H7 (cell line): ENCODE measurements at places on chromosomes 2 and 18. TPM values are rescaled to one million over a fixed set of nuclear protein-coding genes. Genes with fewer than 3 reads are reported as not detected.

DNA sequence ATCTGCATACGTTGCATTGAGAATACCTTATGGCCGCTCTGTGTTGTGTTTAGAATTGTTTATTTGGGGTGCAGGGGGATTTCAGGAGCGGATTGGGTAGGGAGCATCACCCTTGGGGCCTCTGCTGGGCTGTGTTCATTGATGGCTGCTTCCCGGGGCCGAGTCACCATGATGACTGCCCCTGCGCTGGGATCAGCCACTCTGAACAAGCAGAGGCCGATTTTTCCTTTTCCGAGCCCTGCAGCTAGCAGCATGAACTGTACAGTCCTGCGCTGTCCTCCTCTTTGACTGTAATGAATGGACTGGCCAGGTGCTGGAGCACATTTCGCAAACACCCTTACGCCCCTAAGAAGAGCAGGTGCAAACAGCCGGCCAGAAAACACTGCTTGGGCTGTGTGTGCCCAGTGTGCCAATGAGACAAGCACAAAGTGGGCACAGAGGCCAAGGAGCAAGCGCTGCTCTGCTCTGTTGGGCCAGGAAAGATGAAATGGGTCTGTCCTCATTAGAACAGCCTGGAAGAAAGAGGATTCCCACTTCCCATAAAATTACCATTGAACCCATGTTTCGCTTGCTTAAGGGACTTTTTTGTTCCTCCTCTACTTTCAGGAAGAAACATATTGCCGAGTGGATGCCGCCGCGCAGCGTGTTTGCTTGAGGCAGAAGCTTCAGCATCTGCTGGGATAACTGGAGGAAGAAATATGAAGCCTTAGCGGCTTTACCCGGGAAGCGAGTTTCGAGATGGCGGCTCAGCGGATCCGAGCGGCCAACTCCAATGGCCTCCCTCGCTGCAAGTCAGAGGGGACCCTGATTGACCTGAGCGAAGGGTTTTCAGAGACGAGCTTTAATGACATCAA is 82.7 kb downstream of the SH3BP4 start:
- DNase-seq: no peak

GRCh38 chr2:174797781-174798276 is 33.6 kb upstream of the CHRNA1 start:
- DNase-seq: no peak

DNA sequence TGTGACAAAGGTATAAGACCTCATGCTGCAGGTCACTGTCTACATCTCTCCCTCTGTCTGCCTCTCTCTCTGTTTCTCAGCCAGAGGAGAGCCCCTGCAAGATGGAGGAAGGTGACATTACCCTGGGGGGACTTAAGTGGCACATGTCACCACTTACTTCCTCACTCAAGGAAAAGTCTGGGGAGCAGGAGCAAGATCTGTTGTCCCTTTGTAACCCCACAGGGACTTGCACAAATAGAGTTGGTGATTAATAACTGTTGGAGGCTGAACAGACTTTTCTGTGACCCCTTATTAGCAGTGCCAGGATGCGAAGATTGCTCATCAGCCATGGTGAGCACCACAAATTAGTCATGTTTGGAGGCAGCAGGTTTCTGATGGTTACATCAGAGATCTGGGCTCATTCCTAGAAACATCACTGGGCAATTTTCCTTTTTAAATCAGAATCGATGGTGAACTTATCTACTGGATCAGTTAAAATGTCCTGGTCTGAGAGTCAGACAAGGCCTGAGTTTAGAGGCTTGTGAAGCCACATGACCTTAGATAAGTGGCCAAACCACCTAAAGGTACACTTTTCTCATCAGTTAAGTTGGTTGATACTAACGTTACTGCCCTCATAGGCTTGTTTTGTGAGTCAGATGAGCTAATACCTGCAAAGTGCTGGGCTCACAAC is 81.2 kb upstream of the LTBP1 start:
- DNase-seq: no peak

DNA sequence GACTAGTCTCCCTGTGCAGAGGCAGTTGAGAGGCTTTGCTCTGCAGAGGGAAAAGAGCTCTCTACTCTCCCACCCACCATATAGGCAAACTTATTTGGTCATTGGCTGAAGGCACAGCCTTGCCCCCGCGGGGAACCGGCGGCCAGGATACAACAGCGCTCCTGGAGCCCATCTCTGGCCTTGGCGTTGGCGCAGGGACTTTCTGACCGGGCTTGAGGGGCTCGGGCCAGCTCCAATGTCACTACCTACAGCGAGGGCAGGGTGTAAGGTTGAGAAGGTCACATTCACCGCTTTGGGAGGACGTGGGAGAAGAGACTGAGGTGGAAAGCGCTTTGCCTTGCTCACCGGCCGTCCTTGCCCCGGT is 2.2 kb downstream of the ONECUT2 start:
- peak; percentile 73 for DNase-seq

DNA sequence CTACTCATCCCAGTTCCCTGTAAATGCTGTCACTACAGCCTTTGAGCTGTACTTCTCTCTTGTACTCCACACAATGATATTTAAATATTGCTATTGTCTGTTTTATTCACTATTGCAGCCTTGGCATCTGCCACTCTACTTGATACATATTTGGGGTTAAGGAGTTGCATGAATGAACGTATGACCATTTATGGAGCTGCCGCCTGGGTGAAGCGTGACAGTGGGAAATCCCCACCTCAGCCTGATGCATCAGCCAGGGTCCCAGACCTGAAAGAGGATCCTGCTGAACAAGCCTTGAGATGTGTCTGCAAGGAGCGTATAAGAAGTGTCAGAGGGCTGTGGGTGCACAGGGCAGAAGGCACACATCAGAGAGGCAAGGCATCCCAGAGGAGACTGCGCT is 39.1 kb downstream of the MRPL35 start:
- DNase-seq: no peak

Gene GREB1
- 16.9 and 17.3 TPM in 2 replicates for total RNA-seq
